Right renal pelvis (tissue), 4 donors: ENCODE measurements at places on chromosomes 12 and 14. TPM values are rescaled to one million over a fixed set of nuclear protein-coding genes. Genes with fewer than 3 reads are reported as not detected.

CLEC4A gene
- 2.3 TPM for polyA plus RNA-seq

OTX2 gene
- polyA plus RNA-seq, result not detected

ITGA7 gene
- polyA plus RNA-seq, result 41.0 TPM

NKX2-1 gene
- 0.13 TPM for polyA plus RNA-seq

DNA sequence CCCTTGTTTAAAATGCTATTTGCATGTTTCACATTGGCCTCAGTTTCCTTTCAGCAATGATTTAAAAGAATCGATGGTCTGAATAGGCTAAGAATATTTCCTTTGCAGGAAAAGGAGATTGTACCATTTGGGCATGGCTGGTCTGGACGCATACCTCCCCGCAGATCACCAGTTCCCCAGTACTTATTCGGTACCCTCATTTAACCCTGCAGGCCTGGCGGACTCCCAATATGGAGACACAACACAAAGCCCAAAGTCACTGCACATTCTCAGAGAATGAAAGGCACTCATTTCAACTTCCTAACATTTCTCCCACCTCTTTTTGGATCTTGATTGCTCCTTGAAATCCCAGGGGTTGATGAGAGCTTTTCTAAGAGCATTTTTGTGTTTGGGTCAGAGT lies 152.9 kb downstream of the GCH1 start:
- DNase-seq, result no peak

DNA sequence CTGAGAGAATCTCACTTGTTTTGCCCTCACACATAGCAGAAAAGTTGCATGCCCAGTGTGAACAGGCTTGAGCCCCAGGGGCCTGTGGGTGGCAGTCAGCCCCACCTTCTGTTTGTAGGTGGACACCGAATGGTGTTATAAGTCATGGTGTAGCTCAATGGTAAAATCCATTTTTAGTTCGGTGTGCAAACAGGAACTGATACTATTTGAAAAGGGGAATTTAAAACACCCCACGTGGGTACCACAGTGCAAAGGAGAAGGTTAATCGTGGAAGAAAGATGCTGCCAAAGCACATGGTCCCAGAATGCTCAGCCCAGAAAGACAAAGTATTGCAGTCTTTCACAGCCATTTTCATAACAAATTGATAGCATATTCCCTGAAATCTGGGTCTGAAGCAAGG lies 71.8 kb upstream of the GZMB start:
- DNase-seq, result no peak

GRCh38 chr14:70663707-70664179 lies 22.0 kb downstream of the TTC9 start:
- no peak for DNase-seq

GRCh38 chr14:87966816-87967215 lies 26.2 kb downstream of the GALC start:
- DNase-seq, result no peak
